ENCODE measurements at places on chromosomes 2 and 18. TPM values are rescaled to one million over a fixed set of nuclear protein-coding genes. Genes with fewer than 3 reads are reported as not detected.

Gene FEV
- 15.6 TPM for total RNA-seq

Gene PPP1R7
- 46.5 TPM for total RNA-seq

Gene XRCC5
- 386 TPM for total RNA-seq

Gene SERPINB2
- total RNA-seq: not detected

Gene CTLA4
- not detected for total RNA-seq

Gene STEAP3
- 6.8 TPM for total RNA-seq

Gene LBX2
- 9.3 TPM for total RNA-seq

Gene MLPH
- 1.2 TPM for total RNA-seq

Gene BOK
- total RNA-seq: 8.0 TPM

Gene CMPK2
- 3.4 TPM for total RNA-seq

Gene ASAP2
- 69.3 TPM for total RNA-seq

Gene CLEC4F
- total RNA-seq: not detected

Gene TUBA4B
- total RNA-seq: not detected

Gene SEC11C
- total RNA-seq: 91.9 TPM

Gene EGR4
- total RNA-seq: 0.12 TPM

Gene TRIM43B
- total RNA-seq: not detected

Gene POTEE
- total RNA-seq: 3.3 TPM

Gene STK39
- 21.1 TPM for total RNA-seq

Gene ANKRD29
- 0.36 TPM for total RNA-seq

Gene UGT1A5
- not detected for total RNA-seq

Gene TLX2
- total RNA-seq: not detected

Gene ALKAL2
- 0.42 TPM for total RNA-seq

Gene CCL20
- total RNA-seq: not detected

Gene NT5C1B
- not detected for total RNA-seq

Gene CDK15
- not detected for total RNA-seq

Gene L3MBTL4
- total RNA-seq: 8.0 TPM

Gene SERPINB13
- total RNA-seq: not detected

Gene RGPD3
- total RNA-seq: 0.38 TPM

Gene UGT1A4
- not detected for total RNA-seq

Gene OTOS
- not detected for total RNA-seq

Gene HOXD13
- total RNA-seq: not detected

Gene POTEC
- total RNA-seq: not detected

Gene MERTK
- total RNA-seq: 20.1 TPM

Gene ITGB6
- total RNA-seq: 7.0 TPM

Gene LIMS2
- total RNA-seq: 6.1 TPM

Gene ZNG1B
- total RNA-seq: 53.5 TPM

Gene HNMT
- 17.6 TPM for total RNA-seq

Gene CNNM3
- 48.4 TPM for total RNA-seq

Gene DAW1
- 0.42 TPM for total RNA-seq

Gene NTSR2
- total RNA-seq: not detected

Gene KIF1A
- 132 TPM for total RNA-seq

Gene CRYGC
- total RNA-seq: not detected

Gene RPE
- 47.4 TPM for total RNA-seq

Gene MOGAT1
- total RNA-seq: 0.74 TPM

Gene GTF3C2
- 106 TPM for total RNA-seq

Gene LYG1
- total RNA-seq: 3.3 TPM

Gene SIX2
- total RNA-seq: 4.0 TPM

Gene MAB21L4
- 12.5 TPM for total RNA-seq

All from progenitor cell of endocrine pancreas (in vitro differentiated cells).